ENCODE measurements at places on chromosomes 3 and 15.

DNA sequence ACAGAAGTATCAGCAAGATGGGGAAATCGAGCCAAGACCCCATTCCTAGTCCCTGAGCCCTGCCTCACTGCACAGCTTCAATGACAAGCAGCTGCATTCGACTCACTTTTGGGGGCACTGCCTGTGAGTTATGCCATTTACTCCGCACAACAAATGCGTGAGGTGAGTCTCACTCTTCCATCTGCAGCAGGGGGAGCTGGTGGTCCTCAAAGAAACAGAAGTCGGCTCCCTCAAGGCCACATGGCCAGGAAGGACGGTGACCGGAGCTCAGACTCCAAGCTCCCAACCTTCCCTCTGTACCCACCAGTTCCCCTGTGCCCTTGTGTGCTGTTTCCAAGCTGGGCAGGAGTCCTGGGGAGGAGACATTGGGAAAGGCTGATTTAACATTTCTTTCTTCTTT is 127.7 kb upstream of the IQSEC1 start:
- no peak for DNase-seq

DNA sequence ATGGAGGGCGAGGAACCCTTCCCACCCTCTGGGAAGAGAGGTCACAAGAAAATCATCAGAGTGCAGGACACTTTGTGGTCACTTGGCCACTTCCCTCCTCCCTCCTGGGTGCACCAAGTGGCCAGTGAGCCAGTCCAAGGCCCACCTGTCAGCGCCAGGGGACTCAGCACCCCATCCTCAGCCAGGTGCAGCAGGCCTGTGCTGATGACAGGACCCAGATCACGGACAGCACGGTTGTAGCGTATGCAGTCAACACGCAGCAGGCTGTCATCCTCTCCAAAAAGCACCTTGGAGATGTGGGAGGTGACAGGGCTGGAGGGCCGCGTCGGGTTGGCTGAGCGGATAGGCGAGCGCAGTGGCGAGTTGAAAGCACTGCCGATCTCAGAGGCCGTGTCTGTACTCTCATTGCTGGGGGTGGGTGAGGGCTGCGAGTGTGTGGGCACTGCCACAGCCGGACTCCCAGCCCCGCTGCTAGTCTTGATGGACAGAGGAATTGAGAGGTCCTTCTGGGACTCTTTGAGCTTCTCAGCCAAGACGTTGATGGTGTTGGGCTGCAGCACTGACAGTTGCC is 41.5 kb downstream of the SEMA3G start:
- DNase-seq = no peak

- DNase-seq = no peak
These were observed 216.0 kb upstream of the ZBTB20 start for GRCh38 chr3:115363071-115363470.

GRCh38 chr15:58994906-58995453 is 7.5 kb downstream of the RNF111 start:
- no peak for DNase-seq

- no peak for DNase-seq
These were observed 209.5 kb downstream of the ZIC1 start for GRCh38 chr3:147618691-147619090.

DNA sequence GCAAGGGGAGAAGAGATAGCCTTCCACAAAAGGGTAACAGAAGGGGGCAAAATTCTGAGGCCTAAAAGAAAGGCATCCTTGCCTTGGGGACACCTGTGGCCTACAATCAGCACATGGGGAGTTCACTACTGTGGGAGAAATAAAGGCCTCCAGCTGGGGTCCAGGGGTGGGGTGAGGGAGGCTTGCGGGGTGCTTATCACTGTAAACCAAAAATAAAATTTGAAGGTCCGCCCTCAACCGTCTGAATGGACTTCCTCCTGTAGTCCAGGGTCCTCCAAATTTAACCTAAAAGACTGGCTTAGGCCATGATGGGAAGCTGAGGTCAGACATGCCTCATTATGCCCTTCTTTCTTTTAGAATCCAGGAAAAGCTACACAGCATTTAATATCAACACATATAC is 2.1 kb upstream of the POLR2M start:
- DNase-seq = no peak

GRCh38 chr15:64634576-64635498 is 140.6 kb downstream of the RBPMS2 start:
- DNase-seq = no peak
